Stimulated activated CD8-positive, alpha-beta memory T cell treated with anti-CD3 and anti-CD28 coated beads, Interleukin-4, amount 100 ng/mL, for 4 hours (primary cell): ENCODE measurements at places on chromosomes 3 and 15.

- DNase-seq, result no peak
Measured at GRCh38 chr3:61832375-61833229, 271.2 kb downstream of the PTPRG start.

DNA sequence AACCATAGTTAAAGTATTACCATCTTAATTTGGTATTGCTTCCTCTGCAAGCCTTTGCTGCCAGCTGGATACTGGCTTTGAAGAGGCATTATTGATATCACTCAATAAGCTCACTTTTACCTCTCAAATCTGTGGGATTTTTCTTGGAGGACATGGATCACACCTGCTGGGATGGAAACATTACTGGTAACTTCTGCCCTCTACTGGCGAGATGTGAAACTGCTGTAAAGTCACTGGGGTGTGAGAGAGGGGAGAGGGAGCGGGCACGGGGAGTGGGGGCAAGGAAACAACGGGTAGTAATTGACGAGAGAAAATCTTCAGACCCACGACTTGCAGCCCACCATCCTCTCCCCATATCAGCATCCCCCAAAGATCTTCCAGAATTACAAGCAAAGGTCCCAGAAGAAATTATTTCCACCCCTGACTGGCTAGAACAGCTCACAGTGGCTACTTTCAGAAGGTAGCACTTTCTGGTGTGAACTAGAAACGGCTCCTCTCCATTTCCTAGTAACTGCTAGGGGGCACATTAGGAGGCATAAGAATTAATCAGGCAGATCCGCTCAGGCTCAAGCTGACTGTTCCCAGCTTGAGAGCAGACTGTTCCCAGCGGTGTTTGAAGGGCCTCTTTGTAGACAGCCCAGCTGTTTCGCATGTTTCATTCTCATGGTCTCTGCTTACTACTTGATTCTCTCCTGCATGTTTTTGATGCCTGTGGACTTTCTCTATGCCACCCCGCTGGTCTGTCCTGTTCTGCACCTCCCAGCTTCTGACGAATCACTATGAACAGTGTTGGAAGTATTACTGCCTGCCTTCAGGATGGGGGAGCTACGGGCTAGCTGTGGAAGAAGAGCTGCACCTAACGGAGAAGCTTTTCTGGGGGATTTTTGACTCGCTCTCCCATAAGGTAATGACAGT is 230.4 kb upstream of the CHRM5 start:
- DNase-seq, result no peak

DNA sequence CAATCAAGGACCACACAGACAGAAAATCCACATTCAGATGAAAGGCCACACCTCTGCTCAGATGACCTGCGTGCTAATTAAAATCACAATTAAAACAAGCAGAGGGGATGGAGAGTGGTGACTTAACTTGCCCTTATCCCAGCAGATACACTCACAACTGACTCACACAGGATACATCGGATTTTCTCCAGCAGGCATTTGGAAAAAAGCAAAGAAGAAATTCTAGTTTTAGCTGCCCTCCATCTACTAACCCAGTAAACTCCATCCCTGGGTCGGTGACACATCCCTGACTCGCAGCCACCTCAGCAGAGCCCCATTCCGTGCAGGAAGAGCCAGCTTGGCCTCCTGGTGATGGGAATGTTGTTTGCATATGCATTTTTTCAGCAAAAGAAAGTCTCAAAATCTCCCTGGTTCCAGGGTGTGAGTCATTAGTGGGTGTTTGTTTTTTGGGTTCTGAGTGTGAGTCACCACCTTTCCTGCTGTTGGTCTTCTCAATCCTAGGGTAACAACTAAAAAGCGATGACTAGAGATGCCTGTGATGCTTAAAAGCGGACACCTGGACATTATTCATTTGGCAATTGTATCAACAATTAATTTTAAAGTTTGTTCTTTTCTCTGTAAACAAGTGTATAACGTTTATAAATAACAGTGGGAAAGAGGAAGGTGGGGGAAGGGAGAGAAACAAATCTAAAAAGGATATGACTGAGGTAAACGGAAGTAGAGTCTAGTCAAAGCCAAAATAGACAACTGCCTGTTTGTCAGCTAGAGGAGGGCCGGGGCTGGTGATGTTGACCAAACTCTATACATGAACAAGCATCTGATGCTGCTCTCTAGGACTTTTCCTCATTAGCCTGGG is 49.8 kb upstream of the SLC4A7 start:
- peak; percentile 2 for DNase-seq

- DNase-seq, result no peak
Measured at GRCh38 chr15:34514251-34514670, 69.2 kb downstream of the GOLGA8B start.

- DNase-seq, result no peak
Measured at GRCh38 chr3:172195407-172195754, 156.0 kb downstream of the FNDC3B start.

DNA sequence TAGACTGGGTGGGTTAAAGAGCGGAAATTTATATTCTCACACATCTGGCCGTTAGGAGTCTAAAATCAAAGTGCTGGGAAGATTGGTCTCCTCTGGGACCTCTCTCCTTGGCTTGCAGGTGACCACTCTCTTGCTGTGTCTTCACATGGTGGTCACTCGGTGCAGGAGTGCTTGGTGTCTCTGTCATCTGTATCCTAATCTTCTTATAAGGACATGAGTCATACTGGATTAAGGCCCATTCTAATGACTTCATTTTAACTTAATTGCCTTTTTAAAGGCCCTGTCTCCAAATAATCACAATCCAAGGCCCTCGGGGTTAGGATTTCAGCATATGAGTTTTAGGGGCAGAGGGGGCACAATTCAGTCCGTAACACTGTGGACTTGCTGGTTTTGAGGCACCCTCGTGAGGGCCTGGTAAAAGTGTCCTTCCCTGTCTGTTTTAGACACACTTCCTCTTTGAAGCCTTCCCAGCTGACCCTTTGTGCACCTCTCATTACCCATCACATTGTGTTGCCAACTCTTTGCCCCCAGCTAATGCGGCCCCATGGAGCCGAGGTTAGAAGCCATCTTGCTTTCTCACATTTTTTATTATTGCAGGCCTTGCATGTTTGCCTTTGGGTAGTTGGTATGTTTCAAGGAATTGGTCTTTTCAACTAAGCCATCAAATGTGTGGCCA is 3.2 kb downstream of the XYLB start:
- DNase-seq, result no peak

DNA sequence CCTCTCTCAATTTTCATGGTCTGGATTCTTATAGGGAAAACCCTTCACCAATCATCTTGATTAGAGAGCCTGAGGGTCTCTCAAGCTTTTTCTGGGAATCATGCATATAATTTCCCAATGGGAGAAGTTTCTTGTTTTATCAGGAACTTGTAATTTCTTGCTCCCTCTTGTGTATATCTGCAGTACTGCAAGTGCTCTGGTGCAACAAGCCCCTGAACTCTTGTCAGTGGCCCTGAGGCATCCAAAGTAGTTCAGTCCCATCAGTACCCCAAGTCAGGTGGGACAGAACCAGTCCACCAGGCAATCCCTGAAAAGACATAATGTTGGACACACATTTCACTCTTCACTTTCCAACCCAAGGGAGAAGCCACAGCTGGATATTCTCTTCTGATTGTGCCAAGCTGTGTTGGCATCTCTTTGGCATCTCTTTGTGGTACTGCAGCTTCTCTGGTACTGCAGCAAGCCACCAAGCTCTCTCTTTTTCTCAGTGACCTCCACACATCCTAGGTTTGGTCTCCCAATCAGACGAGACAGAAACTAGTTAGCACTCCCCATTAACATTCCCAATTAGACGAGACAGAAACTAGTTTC is 214.5 kb downstream of the ZIC4 start:
- no peak for DNase-seq

GRCh38 chr3:168598250-168598649 is 502.5 kb upstream of the GOLIM4 start:
- DNase-seq, result no peak

DNA sequence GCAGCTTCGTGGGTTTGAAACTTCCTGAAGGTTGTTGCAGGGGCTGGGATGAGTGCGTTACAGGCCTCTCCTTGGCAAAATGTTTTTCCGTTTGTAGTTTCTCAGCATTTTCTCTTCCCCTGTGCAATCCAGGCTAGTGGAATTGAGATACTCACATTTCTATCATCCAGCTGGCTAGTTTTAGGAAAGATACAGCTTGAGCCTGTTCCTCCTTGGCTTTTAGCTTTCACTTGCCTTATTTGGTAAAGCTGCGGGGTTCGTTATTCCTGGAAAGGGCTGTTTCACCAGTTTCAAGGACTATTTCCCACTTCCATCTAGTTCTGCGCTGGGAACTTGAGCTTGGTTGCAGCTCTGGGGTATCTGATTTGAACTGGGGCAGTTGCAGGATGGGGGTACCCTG is 90.3 kb downstream of the ITPR1 start:
- no peak for DNase-seq

GRCh38 chr3:28575746-28576613 is 227.4 kb upstream of the AZI2 start:
- DNase-seq, result no peak

DNA sequence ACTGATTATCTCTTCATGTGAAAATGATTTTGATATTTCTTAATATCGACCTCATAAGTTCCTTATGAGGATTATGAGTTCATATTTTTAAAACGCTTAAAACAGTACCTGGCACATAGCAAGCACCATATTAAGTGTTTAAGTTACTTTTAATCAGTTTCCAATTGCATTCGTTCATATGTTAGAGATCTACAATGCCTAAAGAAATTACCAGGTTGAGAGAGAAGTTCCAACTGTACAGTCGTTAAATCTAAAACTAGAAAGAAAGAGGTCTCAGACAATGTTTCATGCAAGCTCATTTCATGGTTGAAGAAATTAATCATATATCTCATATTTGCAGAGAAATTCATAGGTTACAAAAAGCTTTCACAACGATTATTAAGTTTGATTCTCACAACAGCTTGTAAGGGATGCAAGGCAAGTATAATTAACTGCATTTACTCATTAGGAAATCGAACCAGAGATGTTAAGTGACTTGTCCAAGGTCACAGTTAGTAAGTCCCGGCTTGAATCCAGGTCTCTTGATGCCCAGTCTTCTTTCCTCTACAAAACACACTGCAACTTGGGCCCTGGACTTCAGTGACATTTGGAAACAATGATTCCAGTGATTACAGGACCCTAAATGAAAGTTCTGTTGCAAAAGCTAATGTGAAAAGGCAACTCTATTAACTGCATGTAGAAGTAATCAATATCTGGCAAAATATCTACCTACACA is 1.3 kb downstream of the MYO5A start:
- no peak for DNase-seq

GRCh38 chr3:156459434-156459833 is 95.5 kb downstream of the SSR3 start:
- no peak for DNase-seq

DNA sequence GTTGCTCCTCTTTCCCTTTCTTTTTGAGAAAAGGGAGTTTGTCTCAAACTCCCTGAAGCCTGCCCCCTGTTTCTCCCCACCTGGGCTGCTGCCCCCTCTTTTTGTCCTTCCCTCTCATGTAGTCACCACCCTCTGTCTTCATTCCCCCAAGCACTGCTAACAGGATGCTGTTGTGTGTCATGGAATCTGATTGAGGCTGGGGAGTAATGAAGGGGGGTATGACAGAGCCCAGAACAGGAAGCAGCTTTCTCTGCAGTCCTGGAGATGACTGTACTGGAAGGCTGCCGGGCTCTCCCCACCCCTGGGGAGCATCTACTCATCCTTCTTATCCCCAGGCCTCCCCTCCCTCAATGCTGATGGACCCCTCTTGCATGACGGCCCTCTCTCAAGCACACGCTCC is 181.6 kb downstream of the ABHD5 start:
- DNase-seq, result no peak

- DNase-seq, result no peak
Measured at GRCh38 chr3:172138193-172138537, 98.8 kb downstream of the FNDC3B start.

GRCh38 chr3:122898298-122898697 is 103.4 kb downstream of the SLC49A4 start:
- no peak for DNase-seq

GRCh38 chr3:172687501-172687900 is 23.4 kb downstream of the NCEH1 start:
- no peak for DNase-seq

DNA sequence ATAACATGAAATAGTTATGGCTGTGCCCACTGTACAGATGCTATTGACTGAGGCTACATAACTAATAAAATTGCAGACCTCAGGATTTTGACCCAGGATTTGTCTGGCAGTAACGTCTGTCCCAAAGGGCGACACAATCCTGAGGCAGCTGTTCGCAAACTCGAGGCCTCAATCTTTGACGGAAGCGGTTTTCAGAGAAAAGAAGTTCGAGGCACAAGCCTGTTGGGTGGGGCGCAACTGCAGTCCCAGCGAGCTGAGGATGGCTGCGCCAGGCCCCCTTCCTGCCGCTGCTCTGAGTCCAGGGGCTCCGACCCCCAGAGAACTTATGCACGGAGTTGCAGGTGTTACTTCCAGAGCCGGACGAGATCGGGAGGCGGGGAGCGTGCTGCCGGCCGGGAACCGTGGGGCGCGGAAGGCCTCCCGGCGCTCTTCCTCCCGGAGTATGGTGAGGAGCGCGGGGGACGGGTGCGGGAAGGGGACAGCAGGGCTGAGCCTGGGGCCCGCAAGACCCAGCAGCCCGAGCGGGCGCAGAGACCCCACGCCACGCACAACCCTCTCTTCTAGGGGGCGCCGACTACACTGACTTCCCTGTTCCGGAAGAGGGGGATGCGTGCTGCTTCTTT is at the start of gene PARP15:
Gene PARP15 (plus strand): TSS at position 242 of the 623 bp plus-strand sequence. CDS start 18 bp downstream, at position 260.
- no peak for DNase-seq

DNA sequence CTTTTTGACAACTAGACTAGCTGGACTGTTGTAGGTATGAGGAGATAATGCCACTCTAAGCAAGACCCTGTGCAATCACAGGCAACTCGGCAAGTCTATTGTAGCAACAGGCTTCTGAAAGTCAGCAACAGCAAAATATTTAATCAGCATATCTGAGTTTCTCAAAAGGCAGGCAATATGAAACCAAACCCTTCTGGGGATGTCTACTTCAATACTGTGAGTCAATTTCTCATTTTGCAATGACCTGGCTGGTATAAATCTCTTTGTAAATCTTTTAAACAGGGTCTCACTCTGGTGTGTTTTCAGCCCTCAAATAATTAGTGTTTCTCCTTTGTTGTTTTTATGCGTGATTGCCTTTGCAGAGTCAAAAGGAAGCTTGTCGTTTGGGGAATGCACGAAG is 1044.5 kb downstream of the NTRK3 start:
- no peak for DNase-seq

GRCh38 chr3:94587291-94587690 is 524.4 kb downstream of the NSUN3 start:
- no peak for DNase-seq

- no peak for DNase-seq
Measured at GRCh38 chr3:56884387-56884786, 82.6 kb upstream of the ARHGEF3 start.

GRCh38 chr3:11774296-11774877 is 72.3 kb downstream of the TAMM41 start:
- no peak for DNase-seq
